Activated naive CD4-positive, alpha-beta T cell (primary cell): ENCODE measurements at places on chromosomes 6 and 20.

DNA sequence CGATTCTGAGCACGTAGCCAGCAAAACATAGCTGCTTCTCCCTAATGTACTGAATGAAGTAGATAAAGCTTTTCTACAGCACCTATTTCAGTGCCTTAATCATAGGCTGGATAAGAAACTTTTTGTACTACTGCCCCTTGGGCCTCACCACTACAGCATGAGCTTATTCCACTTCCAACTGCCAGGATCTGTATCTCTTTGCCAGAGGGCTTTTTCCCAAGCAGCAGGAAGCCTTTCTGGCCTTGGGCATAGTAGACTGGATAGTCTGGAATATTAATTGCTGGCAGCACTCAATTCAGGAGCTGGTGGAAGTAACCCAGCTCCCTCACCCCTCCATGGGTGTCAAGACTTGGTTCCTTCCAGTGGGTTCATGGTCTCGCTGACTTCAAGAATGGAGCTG, 43.6 kb downstream of the ANKEF1 start:
- no peak for DNase-seq

- DNase-seq: no peak
These were observed 85.8 kb downstream of the CD164 start for GRCh38 chr6:109296452-109296851.

DNA sequence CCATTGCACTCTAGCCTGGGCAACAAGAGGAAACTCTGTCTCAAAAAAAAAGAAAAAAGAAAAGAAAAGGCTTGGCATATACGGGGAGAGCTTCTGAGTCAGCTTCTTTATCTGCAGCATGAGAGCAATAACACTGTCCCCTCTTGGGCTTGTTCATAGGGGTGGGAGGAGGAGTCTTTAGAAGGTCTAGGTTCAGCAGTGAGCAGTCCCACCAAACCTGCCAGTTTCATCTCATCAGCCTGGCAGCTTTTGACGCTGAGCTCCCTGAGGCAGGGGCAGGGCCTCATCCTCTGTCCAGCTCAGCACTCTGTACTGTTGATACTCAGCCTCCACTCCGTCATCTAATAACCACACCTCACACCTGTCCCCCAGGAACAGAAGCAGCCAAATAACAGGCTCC, 5.6 kb upstream of the C6orf132 start:
- no peak for DNase-seq

DNA sequence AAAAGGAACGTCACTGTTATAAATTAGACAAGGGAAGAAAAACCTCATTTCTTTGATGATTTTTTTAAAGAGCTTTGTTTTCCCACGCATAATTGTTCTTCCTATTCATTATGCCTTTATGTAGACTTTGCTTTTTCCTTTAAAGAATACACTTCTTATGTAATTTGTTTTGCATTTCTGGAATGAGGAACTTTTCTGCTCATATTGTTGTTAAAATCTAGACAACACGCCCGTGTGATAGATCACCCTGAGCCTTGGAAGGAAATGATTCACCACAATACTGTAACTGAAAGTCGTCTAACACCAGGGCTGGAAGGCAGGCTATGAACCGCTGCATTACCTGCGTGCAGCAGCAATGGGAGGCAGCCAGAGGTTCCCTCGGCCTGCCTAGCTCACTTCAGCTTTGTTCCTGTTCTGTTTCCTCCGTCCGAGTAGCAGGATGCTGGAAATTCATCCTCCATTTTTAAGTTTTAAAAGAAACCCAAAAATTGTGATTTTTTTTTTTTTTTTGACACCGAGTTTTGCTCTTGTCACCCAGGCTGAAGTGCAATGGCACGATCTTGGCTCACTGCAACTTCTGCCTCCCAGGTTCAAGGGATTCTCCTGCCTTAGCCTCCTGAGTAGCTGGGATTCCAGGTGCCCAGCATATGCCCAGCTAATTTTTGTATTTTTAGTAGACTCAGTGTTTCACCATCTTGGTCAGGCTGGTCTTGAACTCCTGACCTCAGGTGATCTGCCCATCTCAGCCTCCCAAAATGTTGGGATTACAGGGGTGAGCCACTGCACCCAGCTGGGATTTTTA, 49.6 kb upstream of the ZNF217 start:
- peak; percentile 57 for DNase-seq

DNA sequence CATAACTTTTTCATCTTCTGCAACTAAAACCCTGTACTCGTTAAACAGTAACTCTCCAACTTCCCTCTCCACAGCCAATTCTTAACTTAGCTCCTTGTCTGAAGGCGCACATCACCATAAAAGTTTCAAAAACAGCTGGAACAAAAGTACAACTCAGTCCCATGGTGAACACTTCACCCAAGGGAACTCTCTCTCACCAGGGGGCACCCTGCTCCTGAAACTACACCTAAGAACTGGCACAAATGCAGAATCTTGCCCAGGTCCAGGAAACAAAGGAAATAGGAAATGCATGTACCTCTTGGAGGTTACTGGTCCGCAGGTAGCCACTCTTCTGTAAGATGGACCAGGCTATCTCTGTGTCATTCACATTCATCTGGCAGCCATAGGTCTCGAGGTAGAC, 6.6 kb downstream of the CDK5RAP1 start:
- DNase-seq: no peak

- DNase-seq: no peak
These were observed 288.8 kb downstream of the CDC5L start for GRCh38 chr6:44676246-44676790.

DNA sequence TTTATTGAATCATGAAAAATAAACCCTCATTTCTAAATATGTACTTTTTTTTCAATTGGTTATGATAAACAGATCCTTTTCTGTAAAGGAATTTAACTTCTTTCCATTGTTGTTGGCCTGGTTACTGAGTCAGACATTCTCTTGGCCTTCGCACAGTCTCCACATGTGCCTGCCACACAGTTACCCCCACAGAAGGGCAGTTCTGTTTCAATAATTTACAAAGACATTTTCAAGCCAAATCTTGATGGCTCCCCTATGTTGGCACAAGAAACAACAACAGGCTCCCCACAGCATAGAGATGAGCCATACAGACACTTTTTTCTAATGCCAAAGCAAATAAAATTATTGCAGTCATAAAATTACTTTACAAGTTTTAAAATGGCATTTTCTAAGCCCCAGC, 55.6 kb upstream of the BEND6 start:
- no peak for DNase-seq

DNA sequence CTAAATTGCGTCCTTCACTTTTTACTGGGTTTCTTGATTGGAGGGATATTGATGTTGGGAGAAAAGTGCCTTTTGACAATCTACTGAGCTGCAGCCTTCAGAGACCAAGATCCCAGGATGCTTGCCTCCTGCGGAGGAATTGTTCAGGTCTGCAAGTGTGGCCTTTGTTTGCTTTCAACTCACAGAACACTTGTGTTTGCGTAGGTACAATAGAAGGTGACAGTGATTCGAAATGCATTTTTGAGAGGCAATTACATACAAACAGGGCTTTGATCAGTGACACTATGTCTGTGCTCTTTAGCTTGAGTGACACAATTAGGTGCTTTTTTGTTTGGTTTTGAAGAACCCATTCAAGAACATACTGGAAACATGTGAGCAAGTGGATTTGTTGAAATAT, 600.6 kb downstream of the QKI start:
- DNase-seq: no peak

GRCh38 chr6:168025831-168026710, 28.6 kb downstream of the KIF25 start:
- DNase-seq: no peak

- no peak for DNase-seq
These were observed 28.4 kb upstream of the SLC35A1 start for GRCh38 chr6:87444362-87444761.

DNA sequence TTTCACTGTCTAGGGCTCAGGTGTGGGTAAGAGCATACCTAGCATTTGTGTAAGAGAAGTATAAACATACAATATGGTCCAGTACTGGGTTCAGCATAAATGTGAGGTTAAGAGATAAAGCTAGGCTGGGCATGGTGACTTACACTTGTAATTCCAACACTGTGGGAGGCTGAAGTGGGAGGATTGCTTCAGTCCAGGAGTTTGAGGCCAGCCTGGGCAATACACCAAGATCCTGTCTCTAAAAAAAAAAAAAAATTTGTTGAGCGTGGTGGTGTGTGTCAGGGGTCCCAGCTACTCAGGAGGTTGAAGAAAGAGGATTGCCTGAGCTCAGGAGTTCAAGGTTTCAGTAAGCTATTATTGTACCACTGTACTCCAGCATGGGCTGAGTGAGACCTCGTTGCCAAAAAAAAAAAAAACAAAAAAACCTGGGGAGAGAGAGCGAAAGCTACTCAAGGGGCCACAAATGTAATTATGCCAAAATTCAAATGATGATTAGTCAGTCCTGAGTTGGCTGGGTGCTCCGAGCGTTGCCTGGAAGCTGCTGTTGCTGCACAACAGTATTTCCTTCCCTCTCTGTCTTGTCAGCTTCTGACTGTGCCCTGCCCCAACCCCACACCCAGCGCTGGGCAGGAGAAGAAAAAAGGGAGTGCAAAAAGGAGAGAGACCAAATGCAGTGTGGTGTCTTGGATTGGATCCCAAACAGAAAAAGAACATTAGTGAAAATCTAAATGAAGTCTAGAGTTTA, 24.0 kb downstream of the CMTR1 start:
- DNase-seq: no peak

DNA sequence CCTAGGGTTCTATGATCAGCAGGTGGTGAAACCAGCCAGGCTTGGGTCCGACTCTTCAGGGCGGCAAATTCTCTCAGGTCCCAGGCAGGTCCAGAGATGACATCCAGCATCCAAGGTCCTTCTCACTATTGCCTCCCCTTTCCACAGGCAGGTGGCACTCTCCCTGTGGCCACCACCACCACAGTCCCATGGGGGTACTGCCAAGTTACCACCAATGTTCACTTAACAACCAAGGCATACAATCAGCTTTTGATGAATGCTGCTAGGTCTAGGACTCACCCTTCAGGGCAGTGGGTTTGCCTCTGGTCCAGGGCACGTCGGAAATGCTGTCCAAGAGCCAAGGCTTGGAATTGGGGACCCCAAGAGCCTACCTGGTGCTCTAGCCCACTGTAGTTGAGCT, 40.4 kb upstream of the UTRN start:
- no peak for DNase-seq

GRCh38 chr6:147852772-147853171, 344.3 kb downstream of the SAMD5 start:
- DNase-seq: no peak

DNA sequence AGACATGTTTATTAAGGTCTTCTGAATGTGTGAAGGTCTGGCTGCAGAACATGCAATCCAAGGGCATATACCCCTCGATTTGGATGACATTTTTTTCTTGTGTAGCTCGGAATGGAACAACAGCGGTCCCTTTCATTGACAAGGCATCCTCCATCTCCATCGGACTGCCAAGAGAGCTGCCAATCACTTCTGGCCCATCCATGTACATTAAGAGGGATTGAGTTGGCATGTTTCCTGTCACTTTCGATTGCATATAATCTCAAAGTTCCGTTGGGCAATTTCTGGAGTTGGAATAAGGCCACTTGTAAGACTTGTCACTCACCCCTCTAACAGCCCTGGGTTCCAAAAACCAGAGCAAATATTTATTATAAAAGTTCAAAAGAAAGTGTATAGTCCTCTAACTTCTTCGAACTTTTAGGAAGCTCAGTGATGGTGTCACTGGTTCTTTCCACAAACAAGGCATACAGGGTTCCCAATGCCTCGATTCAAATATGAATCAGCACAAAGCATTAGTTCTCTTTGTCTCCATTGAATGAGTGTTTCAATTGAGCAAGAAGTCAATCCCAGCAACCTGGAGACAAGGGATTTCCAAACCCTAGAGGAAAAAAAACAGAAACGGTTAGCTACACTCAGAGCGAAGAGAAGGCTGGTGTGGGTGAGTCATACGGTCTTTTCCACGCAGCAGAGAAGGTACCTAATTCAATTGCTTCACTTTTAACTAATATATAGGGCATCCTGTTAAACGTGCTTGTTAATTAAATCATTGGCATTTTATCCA, 10.9 kb downstream of the ZNF217 start:
- DNase-seq: no peak

DNA sequence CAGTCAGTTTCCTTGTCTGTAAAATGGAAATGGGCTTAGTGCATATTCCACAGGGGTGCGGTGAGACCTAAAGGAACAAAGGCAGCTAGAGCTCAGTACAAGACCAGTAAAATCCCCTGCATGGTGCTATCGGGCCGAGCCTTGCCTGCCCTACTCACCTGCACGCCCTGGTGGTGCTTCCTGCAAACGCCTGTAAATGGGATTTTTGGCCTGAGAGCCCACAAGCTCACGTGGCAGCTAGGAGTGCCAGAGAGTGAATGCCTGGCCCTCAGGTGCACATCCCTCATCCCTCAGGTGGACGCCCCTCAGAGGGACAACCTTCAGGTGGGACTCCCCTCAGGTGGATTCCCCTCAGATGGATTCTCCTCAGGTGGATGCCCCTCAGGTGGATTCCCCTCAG, 48.0 kb upstream of the VSX1 start:
- no peak for DNase-seq

DNA sequence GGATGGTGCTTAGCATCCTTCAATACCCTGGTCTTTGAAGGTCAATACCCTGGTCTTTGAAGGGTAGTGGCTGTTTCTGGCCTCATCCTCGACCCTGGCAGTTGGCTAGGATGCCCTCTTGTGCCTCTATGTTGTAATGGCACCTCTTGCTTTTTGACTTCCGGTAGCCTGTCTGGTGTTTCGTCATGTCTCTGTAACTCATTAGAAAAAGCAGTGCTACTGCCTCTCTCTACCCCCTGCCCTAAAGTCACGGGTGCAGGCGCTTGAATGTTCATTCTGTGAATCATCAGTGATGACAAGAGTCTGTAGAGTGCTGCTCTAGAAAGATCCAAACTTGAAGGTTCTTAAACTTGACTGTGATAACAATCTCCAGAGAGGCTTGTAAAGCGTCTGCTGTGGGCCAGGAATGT, 28.3 kb downstream of the RSPO4 start:
- no peak for DNase-seq

GRCh38 chr6:106324726-106325335, 729 bp downstream of the ATG5 start:
- DNase-seq: no peak

DNA sequence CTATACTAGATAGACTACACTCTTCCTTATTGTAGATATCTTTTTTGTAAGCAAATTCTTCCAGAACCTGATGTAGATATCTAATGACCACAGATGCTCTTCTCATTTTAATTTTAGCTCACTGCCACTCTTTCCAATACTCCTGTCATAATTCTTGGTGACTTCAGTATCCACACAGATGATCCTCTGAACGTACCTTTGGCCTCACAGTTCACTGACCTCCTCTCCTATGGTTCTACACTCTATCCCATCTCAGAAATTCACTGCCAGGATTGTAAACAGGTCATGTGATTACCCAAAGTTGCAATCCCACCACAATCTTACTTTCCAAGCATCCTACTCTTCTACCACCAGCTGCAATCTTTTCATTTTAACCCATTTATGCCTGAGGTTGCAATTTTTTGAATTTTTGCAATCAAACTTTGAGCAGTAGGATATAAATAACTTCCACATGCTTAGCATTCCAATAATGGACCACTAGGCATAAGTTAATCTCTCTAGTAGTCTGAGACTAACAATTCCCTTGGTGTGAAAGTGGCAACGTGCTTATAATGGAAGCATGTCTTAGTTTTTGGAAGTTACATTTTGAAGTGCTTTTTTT, 31.2 kb downstream of the ESF1 start:
- no peak for DNase-seq
